Activated CD4-positive, alpha-beta memory T cell treated with anti-CD3 and anti-CD28 coated beads, Interleukin-2, amount 10 ng/mL, durations not matched to agents 7 days and 5 days (primary cell): ENCODE measurements at places on chromosomes 11 and 22. TPM values are rescaled to one million over a fixed set of nuclear protein-coding genes. Genes with fewer than 3 reads are reported as not detected.

DNA sequence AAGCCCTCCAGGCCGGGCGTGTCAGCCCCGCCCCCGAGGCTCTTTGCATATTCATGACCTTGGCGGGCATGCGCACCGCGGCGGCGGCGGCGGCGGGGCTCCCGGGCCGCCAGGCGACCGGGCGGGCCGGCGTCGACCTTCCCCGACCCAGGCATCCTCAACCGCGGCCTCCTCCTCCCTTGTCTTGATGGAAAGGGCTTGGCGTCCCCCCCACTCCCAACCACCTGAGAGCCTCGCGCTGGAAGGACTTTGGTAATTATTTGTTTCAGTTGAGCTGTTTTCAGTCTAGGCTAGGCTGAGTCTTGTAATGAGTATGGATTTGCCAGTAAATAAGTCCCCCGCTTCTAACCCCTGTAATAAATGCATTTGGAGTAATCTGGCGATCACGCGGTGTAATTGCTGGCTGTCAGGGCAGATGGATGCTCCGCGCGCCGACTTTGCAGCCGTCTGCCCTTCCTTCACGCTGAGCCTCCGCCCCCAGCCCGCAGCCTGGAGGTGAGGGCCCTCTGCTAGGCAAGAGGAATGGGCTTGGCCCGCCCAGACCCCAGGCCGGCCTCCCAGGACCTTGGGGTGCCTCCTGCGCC lies 25.2 kb downstream of the FLRT1 start:
- DNase-seq: peak; percentile 64

DNA sequence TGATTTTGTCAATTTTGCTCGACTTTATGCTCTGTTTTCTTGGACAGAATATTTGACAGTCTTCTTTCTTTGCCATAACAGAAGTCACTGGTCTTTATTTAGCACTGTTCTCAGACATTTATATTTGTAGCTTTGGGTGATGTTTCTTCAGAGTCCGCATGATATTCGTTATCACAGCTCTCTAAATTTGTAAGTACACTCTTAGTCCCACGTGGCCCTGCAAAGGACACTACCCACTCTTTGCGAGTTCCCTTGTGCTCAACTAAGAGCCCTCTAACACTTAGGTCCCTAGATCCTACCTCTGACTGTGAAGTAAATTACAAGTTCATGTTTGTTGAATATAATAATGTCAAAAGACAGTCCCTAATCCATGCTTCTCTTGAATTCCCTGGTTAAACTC lies 651.9 kb downstream of the NTM start:
- no peak for DNase-seq

DNA sequence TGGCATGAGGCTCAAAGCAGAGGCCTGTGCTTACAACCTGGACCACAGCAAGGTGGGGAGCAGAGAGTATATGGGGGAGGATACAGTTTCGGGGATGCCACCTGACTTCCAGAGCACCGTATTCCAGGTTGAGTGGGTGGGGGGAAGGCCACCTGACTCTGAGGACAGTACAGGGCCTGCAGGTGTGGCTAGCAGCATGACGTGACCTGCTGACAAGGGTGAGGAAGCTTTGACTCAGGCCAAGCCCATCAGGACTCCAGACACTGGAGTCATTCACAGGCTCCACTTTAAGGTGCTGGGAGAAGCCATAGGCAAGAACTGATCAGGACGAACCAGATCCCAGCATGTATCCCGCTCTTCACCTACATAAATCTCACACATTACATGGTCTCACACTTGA lies 34.6 kb upstream of the CRTAM start:
- no peak for DNase-seq

Gene FREY1
- 1.5 TPM for total RNA-seq
